ENCODE measurements at places on chromosomes 11 and 22.

DNA sequence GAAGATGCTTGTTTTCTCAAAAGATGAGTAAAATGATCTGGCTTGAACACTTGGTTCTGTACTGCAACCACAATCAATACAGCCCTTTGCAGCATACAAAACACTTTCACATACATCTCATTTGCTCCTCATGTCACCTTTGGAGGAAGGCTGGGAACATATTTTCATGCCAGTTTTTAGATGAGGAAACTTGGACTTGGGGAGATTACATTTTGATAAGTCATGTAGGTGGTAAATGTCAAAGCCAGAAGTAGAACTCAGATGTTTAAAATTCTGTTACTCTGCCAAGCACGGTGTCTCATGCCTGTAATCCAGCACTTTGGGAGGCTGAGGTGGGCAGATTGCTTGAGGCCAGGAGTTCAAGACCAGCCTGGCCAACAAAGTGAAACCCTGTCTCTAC lies 121.8 kb downstream of the MICAL2 start:
- DNase-seq = no peak

DNA sequence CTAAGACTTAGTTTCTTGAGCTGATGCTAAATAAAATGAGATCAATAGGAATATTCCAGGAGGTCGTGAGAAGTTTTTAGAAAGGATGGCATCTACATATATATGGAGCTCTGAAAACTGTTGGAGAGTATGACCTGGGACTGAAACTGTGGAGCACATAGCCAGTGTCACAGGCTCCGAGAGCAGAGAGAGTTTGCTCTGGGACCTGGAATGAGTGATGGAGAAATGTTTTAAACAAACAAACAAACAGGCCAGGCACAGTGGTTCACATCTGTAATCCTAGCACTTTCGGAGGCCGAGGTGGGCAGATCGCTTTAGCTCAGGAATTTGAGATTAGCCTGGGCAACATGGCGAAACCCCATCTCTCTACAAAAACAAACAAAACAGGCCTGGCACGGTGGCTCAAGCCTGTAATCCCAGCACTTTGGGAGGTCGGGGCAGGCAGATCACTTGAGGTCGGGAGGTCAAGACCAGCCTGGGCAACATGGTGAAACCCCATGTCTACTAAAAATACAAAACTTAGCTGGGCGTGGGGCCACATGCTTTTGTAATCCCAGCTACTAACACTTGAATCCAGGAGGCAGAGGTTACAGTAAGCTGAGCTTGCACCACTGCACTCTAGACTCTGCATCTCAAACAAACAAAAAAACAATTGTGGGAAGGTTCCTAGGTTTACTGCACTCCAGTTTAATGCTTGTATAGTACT lies 67.1 kb downstream of the SLC35F2 start:
- no peak for DNase-seq

DNA sequence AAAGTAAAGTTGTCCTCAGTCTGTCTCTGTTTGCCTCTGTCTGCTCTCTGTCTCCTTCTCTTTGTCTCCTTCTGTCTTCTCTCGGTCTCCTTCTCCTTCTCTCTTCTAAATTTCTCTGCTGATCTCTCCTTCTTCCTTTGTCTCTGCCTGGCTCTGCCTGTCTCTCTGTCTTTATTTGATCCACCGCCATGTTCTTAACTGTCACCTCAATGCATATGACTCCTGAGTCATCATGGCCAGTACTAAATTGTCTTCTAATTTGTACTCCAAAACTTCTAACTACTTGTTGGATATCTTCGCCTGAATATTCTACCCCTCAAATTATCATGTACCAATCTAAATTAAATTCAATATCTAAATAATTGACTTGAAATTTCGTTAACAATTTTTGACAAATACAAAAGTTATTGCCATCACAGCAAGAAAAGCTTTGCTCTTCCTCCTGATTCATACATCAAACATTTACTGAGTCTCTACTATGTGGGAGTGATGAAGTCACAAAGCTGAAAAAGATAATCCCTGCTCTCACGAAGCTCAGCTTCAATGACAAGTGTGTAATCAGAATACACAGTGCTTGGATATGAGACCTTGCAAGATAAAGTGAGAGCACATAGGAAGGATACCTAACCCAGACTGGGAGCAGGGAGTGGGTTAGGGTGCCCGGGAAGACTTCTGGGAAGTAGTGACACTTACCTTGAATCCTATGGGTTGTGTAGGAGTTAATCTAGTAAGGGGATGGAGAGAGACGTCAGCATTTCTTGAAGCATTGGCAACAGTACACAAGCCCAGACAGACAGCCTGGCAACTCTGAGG lies 193.0 kb downstream of the MAML2 start:
- DNase-seq = peak; percentile 70

DNA sequence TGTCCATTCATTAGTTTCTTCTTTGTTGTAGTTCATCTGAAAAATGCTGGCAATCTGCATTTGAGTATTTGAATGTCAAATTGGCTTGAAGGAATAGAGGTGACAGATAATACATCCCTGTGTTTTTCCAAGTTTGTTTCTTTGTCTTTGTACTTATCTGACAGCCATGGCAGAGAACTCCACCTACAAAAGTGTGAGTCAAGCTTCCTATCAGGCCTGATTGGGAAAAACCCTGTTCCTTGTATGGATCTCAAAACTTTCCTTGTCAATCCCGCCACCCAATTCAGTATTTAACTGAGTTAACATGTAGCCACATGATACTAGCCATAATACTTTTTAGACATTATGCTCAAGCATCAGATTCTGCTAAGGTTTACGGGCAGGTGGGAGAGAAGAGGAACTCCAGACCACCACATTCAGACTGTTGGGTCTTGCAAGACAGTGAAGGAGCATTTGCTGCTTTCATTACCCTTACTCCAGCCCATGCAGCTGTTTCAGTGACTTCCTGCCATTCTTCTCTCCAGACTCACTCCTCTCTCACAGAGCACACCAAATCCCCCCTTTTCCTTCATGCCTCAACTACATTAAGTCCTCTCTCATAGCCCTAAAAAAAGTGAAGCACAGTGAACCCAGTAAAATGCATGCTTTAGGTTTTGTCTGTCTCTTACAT lies 65.9 kb downstream of the BLID start:
- DNase-seq = no peak

GRCh38 chr11:117805045-117805444 lies 8.0 kb upstream of the DSCAML1 start:
- DNase-seq = no peak
